Hypothalamus (tissue), 51 donors: ENCODE measurements at places on chromosomes 11 and 22.

- DNase-seq = no peak
Measured at GRCh38 chr11:67663532-67664212, 10.8 kb downstream of the ALDH3B2 start.

GRCh38 chr11:75903276-75903675 is 88.3 kb downstream of the UVRAG start:
- DNase-seq = no peak

DNA sequence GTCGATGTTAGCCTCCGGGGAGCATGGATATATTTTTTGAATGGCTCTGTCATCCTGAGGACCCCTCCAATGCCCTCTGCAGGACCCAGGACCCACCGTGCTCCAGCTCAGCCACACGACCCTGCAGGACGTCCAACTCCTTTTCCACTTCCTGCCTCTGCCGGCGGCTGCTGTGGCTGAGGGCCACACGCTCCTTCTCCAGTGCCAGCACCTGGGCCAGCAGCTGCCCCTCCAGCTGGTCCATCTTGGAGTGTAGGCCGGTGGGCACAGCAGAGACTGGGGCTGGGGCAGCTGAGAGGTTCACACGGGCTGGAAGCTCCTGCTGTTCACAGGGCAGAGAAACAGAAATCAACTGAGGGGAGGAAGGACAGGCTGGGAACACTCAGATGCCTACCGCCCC is 15.6 kb downstream of the NPTXR start:
- no peak for DNase-seq

DNA sequence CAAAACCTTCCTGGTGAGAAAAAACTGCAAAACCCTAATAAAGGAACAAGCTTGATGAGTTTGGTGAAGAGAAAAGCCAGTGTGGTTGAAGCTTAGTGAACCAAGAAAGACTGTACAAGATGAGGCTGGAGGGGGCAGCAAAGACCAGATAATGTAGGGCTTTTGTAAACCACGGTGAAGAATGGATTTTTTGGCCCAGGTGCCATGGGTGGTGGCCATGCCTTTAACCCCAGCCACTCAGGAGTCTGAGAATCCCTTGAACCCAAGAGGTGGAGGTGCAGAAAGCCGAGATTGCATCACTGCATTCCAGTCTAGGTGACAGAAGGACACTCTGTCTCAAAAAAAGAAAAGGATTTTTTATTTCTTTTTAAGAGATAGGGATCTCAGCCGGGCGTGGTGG is 5.0 kb upstream of the ZDHHC5 start:
- DNase-seq = no peak

DNA sequence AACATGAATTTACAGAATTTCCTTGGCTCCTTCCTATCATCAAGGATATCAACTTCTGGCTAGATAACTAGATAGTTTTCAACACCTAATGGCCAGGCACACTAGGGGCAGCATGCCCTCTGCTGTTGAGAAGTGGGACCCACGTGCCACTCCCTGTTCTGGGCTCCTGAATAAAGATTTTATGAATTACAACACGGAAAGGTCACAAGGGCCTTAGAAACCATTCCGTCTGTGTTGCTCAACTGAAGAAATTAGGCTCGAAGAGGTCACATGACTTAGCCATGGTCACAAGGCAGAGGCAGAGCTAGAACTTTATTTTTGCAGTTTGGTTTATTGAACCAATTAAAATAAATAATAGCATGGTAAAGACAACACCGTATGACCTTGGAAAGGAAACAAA is 36.0 kb downstream of the PRCP start:
- no peak for DNase-seq

DNA sequence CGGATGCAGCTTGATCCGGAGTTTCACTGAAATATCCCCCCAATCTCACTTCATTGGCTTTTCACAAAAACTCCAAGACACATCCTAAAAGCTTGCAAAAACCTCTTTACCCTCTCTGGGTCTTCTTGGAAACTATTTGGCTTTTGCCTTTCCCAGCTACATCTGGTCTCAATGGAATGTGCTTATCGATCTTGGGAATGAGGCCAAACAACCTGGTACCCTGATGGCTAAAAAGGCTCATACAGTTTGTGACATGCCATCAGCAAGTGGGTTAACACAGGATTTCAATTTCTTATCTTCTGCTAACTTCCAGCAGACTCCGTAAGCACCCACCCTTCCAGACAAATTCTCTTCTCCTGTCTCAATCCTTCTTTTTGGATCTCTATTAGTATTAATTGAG is 45.9 kb upstream of the TEAD1 start:
- no peak for DNase-seq

DNA sequence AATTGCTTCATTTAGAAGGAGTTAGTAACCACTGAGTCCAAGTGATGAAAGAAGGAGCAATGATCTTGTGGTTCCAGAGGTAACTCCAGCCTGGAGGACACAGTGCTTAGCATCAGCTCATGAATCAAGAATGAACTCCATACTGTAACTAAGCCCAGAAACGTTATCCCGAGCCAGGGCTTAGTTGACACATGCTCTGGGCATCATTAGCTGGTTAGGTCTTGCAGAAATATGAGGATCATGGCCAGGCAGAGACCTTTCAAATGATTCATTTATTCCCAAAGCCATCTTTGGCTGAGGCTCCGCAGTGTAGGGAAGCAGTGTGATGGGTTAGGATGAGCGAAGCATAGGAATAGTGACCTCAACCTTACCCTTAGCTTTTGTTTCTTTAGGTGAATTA is 277.4 kb downstream of the FAM76B start:
- DNase-seq = no peak

DNA sequence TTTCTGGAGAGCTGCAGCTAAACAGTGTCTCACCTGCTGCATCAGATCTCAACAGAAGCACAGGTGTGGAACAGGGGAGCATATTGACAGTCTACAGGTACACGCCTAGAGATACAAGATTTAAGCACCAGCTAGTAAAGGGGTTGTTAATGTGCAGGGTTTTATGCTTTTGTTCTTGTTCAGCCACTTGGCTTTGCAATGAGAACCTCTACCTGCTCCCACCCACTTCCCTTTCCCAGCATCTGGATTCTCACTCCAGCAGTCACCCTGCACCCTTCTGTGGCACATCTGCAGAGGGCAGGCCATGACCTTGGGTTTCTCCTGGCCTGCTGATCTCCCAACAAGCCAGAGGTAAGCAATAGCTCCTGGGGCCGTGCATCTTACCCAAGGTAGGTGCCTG is 446.6 kb downstream of the BUD13 start:
- no peak for DNase-seq

DNA sequence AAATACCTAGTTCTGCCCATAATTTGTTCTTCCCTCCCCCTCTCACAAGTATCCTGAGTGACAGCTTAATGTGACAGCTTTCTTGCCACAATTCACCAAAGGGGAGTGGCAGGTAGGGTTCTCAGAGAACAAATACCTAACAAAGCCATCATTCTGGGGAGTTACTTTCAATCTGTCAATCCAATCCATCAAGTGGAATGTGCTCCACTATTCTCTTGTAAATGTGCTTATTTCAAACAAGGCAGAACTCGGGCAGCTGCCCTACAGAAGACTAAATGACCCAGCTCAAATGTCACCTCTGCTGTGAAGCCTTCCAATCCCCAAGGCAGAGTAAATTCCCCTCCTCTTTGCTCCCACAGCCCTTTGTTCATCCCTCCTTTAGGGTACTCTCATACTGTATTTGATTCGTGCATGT is 27.8 kb downstream of the LGR4 start:
- no peak for DNase-seq

DNA sequence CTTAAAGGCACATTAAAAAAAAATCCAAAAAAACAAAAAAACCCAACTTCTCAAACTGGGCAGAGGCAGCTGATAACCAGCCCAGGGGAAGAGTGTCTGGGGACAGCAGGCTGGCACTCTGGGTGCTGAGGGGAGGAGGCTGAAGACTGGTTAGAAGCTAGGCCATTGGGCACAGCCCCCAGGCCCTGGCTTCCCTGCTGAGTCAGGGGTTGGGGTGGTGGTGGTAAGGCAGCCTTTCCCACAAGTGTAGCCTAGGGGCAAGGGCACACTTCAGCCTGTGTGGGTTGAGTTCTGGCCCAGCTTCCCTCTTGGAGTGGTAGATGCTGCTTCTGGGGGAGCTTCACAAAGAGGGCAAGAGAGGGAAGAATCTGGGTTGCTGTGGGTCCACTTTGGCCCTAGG is 16.3 kb upstream of the ARFGAP3 start:
- no peak for DNase-seq

GRCh38 chr11:110508786-110509185 is 79.0 kb downstream of the FDX1 start:
- DNase-seq = no peak

DNA sequence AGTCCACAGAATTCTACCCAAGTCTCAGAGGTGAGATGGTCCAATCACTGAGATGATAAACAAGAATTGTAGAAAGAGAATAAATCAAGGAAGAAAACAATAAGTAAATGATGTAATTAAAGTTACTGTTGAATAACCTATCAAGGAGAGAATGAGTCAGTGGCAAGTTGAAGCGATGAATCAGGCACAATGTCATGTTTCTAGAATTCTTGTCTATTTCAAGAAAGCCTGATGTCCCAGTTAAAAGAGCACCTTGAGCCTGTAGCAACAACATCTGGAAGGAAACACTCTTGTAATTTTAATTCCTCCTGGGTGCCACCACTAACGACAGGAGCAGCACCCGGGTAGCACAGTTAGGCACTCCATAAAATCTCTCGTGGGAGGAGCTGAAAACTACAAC is 67.9 kb upstream of the SLC35C1 start:
- DNase-seq = no peak

DNA sequence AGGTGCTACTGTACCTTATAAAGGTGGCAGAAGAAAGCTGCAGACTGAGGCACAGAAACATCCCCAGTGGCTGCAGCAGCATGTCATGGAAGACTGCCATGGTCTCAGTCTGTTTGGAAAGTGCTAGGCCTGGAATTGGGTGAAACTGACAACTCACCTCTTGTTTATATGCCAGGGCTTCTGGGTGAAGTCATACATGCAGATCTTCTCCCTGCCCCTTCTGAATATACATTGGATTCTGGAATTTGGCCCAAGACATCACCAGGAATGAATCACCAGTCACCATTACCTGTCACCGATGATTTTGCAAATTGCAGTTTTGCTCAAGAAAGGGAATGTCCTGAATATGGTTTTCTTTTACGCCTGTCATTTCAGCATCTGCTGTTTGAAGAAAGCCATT is at the start of gene PLET1:
Gene PLET1 (minus strand): TSS at position 371 of the 400 bp plus-strand sequence. CDS start 271 bp downstream, at position 100.
- no peak for DNase-seq

DNA sequence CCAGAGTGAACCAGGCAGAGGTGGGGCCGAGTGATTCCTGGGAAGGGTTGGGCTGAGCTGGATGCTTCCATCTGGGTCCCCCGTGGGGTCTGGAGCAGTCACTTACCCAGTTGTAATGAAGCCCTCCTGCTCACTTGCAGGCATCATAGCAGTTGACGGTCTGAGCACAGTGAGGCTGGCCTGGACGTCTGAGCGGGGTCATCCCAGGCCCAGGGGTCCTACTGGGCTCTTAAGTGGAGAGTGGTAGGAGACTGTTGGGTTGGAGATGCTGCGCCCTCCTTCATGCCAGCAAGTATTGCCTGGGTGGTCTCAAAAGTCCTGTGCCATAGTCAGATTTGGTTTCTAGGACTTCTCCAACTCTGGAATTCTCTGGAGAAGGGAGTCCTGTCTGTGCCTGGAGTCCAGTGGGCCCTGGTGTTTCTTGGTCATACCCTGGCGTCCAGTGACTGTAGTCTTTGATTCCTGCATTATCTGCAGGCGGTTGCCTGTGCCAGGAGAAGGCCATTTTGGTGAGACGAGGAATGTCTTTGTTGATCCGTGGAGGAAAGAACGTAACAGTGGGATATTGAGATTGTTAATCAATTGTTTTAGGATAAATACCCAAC is 82.3 kb downstream of the TBC1D22A start:
- no peak for DNase-seq

- DNase-seq = no peak
Measured at GRCh38 chr11:90332415-90332814, 109.6 kb upstream of the CHORDC1 start.

DNA sequence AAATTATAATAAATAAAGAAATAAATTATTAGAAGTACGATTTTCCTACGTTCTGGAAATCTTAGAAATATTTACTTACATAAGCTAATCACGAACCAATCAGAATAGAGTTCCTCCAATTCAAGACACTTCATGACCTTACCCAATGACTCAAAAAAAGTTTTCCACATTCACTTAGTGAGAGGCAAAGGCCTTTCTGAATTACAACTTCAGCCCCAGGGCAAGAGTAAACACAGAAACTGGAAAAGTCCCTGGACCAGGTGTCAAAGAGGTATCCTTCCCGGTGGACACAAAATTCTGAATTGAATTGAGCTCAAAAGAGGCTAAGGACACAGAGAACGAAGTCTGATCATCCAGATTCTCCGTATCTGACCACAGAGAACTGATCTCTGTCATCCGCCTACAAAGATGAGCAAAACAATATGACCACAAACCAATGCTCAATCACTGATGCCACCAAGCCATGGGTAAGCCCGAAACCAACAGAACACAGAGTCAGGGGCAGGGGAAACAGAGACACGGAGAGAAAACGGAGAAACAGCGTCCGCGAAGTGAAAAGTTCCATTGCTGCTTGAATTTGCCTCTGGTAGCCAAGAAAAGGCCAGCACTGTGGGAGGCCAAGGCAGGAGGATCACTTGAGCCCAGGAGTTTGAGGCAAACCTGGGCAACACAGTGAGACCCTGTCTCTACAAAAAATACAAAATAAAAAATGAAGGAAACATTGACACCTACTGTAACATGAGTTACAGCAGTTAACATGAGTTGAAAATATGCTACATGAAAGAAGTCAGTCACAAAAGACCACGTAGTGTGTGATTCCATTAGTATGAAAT is 6.8 kb downstream of the BID start:
- no peak for DNase-seq

GRCh38 chr11:77031599-77031998 is 2.6 kb upstream of the B3GNT6 start:
- no peak for DNase-seq

GRCh38 chr11:109133159-109133558 is 288.8 kb upstream of the C11orf87 start:
- DNase-seq = no peak

DNA sequence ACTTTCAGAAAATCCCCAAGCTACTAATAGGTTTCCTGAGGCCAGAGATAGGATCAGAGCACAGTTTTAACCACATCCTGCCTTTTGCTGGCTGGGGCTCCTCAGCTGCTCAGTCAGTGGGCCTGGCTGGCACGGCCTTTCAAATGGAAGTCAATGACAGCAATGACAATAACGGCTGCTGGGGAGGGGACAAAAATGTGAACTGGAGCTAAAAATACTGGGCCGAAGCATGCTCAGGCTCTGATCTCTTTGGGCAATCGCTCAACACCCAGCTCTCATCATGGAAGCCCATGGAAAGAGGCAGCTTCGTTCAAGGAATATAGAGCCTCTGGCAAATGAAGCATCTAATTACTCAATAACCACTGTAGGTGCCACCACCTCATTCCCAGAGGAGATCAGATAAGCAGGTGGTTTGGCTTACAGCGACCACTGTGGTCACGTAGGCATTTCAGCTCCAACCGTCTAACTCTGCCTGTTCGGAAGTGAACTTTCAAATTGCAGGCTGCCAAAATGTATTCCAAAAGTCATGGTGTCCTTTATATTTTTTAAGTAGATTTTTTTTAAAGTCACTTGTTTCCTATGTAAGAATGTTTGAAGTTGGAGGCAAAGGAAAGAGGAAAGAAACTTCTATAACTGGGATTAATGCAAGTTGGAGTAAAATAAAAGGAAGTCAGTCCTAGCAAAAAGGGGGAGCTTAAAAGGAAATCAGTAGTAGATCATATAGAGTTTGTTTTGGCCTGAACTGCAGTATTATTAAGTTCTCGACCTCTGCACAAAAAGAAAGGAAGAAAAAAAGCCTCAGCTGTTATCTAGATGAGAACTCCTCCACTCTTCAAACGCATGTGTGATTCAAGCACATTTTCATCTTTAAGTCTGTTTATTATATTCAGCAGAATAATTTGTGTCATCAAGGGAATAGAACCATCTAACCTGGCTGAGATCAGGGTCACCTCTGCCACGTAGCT is 14.1 kb downstream of the WT1 start:
- DNase-seq = no peak
